ENCODE measurements at places on chromosomes 11 and 22.
A peak's percentile ranks its signal among the peaks of the same experiment; 100 is the strongest.

DNA sequence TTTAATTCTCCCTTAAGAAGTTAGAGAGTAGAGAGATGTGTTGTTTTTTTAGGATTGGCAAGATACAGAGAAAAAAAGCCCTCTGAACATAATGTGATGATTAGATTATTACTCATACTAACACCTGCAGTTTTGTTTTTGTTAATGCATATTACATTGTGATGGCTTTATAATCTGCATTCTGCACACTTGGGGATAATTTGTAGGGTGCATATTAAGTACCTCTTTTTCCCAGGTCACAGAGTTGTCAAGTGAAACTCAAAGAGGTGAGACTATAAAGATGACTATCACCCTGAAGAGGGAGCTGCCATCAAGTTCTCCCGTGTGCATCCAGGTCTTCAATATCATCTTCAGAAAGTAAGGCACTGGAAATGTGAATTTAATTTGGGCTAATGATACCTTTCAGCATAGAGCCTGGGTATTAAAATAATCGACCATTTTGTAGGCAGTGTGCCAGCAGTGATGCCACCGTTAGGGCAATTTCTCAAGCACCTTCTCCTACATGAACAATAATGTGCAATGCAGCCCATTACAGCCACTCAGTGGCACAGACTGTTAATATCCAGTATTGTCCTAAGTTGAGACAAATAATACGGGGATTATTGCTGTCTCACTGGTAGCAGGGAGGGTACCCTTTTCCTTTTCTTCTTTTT, 16.2 kb downstream of the PIWIL4 start:
- DNase-seq = no peak

GRCh38 chr11:94305146-94305545, 766 bp downstream of the IZUMO1R start:
- peak; percentile 55 for DNase-seq

DNA sequence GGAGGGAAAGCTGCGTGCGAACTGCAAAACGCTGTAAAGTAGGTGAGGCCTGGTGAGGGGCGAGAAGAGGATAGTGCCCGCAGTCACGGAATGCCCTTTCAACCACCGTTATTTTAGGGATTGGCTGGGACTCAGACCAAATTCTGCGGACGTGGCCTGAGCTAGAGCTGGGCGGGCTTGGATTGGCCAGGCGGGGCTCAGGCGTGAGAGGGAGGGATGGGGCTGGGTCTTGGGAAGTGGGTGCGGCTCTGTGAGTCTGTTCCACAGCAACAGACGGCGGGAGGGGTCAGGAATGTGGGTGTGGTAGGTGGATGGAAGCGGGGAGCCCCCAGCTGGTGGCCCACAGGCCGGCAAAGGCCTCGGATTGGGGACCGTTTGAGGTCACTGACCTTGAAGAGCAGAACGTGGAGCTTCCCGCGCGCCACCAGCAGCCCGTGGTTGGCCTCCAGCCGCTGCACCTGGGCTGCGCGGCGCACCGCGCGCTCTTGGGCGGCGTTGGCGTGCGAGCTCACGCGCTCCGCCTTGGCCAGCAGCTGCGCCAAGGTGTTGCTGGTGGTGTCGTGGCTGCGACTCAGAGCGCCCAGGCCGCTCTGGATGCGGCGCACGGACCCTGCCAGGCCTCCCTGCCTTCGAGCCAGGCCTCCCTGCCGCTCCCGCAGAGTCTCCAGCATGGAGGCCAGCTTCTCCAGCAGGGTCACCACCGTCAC, 444 bp downstream of the CAVIN3 start:
- DNase-seq = peak; percentile 94

DNA sequence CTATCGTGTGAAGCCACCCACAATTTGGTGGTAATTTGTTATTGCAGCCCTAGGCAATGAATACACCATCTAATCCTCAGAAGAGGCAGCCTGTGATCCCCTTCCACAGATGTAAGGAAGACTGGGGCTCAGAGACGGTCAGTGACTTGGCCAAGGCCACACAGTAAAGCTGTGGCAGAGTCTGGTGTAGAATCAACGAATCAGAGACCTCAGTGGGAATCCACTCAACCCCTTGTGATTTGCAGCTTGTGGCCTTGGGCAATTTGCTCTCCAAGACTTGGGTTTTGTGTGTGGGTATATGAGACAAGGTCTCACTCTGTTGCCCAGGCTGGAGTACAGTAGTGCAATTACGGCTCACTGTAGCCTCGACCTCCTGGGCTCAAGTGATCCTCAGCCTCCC, 1.9 kb downstream of the LGALS2 start:
- no peak for DNase-seq

DNA sequence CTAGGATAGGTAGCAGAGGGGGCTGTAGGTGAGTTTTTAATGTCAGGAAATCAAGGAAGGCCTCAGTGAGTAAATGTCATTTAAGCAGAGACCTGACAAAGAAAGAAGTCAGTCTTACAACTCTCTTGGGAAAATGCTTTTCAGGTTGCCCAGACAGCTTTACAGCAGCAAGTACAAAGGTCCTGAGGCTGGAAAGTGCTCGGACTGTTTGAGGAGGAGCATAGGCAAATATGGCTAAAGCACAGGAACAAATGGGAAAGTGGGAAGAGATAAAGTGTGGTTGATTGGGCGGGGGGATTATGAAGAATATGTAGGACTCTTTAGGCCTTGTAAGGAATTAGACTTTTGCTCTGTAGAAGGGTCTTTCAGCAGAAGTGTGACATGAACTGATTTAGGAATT, 125.4 kb downstream of the ARHGAP42 start:
- DNase-seq = no peak

- peak; percentile 45 for DNase-seq
Observed at GRCh38 chr11:68840661-68841653, 759 bp downstream of the CPT1A start.

GRCh38 chr11:5522308-5522707, 5.8 kb upstream of the UBQLNL start:
- peak; percentile 3 for DNase-seq

GRCh38 chr11:3796346-3796745, 1.0 kb downstream of the NUP98 start:
- no peak for DNase-seq

GRCh38 chr22:50271519-50271970, 1.4 kb upstream of the MAPK11 start:
- peak; percentile 36 for DNase-seq

DNA sequence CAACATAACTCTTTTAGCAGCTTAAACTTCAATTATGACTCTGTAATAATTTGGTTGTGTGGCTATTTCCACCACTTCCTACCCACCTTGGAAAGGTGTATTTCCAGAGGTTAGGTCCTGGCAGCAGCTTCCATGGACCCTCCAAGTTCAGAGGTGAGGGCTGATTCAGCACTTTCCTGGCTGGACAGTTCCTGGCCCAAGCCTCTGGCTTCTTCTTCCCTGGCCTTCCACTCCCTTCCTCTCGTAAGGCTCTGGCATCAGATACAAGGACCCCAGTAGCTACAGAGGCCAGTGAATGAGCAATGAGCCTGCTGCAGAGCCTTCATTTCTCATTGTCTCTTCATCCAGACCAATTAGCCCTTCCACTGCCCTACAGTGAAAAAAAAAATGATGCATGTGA, 98.1 kb upstream of the KIRREL3 start:
- DNase-seq = no peak

DNA sequence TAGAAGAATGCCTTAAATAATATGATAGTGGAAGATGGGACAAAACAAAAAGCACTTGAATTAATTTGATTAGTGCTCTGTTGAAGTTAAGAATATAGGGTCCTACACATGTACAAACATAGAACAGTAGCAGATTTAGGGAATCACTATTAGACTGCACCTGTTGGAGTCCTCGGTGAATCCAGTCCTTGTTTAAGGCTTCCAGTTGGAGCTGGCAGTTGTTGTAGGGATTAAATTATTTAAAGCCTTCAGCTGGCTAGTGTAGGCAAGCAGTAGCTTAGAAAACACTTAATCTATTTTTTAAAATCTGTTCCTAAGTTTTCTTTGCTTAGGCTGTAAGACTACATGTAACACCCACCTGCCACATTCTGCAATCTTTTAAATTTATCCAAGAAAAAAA, 24.5 kb upstream of the CSTF3 start:
- DNase-seq = no peak

DNA sequence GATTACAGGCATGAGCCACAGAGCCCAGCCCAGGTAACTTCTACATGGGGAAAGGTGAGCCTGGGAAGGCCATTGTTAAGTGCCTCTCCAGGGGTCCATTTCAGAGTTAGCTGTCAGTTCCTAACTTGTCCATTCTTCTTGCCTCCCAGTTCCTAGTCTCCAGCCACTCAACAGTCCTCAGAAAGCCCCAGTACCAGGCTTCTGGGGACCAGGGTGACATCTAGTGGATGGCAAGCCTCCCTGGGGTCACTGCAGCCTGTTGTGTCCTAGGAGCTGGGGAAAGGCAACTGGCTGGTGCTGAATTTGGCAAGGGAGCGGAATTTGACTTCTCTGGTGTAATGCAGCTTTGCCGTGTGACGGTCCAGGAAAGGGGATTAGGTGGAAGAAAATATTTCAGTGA, 2.1 kb downstream of the LGALS12 start:
- no peak for DNase-seq

DNA sequence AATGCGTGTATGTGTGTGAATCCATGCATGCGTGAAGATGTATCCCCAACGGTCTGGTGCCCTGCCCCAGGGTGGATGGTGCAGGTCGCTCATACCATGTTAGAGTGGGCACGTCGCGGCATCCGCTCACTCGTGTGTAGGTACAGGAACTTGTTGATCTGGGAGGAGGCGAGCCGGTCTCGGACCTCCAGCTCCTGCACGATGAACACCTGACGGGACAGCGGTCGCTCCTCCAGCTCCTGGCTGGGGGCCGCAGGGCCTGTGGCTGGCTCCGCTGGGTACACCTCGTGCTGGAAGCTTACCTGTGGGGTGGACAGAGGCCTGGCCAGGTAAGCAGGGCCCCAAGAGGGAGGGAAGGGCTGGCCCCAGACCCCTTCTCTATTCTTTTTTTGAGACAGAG, 18.5 kb downstream of the ATG2A start:
- DNase-seq = no peak

DNA sequence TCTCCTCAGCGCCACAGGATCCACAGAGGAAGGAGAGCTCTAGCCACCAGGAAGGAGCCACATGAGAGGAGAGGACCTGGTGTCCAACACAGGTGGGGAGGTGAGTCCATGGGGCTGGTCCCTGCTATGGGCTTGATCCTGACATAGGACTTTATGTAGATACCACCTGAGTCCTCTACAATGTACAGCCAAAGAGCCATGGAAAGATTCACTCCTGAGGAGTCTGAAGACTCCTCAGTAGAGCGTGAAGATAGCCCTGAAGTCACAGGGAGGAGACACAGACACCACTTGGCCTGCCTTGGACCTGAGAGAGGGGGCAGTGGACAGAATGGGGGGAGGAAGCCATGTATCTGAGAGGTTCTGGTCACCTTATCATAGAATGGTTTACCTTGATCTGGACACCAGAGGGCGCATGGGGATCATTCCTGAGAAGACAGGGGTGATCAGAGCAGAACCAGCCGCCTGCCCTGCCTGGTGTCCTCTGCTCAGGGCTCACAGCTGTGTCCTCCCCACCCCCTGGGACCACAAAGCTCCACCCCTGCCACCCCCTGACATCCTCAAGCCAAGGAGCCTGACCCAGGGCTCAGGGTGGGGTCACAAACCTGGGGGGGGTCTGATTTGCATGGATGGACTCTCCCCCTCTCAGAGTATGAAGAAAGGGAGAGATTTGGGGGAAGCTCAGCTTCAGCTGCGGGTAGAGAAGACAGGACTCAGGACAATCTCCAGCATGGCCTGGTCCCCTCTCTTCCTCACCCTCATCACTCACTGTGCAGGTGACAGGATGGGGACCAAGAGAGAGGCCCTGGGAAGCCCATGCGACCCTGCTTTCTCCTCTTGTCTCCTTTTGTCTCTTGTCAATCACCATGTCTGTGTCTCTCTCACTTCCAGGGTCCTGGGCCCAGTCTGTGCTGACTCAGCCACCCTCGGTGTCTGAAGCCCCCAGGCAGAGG, 77.0 kb downstream of the ZNF280B start:
- DNase-seq = peak; percentile 52

GRCh38 chr11:114110123-114110522, 50.6 kb downstream of the ZBTB16 start:
- no peak for DNase-seq

- no peak for DNase-seq
Observed at GRCh38 chr11:67439321-67440228, 2.1 kb upstream of the PTPRCAP start.

GRCh38 chr11:94049351-94049750, 28.2 kb downstream of the HEPHL1 start:
- DNase-seq = no peak

GRCh38 chr22:24474221-24474620, 20.9 kb upstream of the UPB1 start:
- peak; percentile 46 for DNase-seq

GRCh38 chr22:17929909-17930308, 94.5 kb downstream of the MICAL3 start:
- no peak for DNase-seq

DNA sequence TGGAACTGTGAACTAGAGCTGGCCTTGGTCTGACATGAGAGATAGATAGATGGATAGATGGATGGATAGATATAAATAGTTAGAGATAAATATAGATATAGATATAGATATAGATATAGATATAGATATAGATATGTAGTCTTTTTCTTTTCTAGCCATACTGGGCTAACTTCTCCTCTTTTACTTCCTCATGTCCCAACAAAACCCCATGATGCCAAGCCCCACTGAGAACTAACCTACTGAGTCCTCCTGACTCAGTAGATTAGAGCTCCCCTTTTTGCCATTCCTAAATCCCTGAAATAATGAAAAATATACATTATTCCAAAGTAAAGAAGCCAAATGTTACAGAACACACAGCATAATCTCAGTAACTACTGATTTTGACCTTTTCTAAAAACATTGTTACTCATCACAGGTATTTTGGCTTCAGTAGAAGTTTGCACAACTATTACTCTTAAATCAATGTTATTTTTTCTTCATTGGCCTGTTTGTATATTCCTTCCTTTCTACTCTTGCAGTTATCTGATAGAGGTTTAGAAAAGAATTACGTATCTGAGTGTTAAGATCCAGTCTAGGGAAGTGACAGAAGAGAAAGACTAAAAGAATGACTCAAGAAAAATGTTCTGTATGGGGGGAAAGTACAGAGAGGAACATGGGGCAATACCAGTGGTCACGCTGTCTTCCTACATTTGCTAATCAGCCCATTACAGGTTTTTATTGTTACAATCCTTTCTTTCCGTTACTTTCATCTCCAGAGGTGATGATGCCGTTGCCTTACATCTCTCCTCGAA, 6.0 kb upstream of the OR10D3 start:
- DNase-seq = no peak

GRCh38 chr11:119144825-119145486, 3.9 kb upstream of the ABCG4 start:
- DNase-seq = peak; percentile 88

- no peak for DNase-seq
Observed at GRCh38 chr22:46619830-46620501, at the start of gene GRAMD4. Gene GRAMD4 (plus strand): TSS chr22:46620386. CDS start chr22:46626800, 6,414 bp downstream.
